ENCODE measurements at places on chromosomes 12 and 14.
A peak's percentile ranks its signal among the peaks of the same experiment; 100 is the strongest.

- peak; percentile 99 for DNase-seq
Measured at GRCh38 chr12:58364389-58365086, 423.2 kb downstream of the ATP23 start.

- DNase-seq: no peak
Measured at GRCh38 chr12:131561051-131561450, 149.8 kb upstream of the SFSWAP start.

DNA sequence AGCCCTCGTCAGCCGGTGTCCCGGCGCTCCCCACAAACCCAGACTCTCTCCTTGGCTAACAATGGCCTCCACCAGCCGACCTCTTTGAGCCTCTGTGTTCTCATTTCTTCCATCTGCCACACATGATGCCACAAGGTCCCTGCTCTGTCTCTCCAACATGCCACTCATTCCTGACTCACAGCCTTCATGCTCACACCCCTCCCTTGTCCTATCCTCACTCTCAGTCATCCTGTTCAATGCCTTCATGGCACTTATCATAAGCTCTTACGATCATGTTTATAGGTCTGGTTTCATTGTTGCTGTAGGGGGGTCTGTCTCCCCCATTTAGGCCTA lies 9.6 kb upstream of the SERPINA11 start:
- DNase-seq: no peak

DNA sequence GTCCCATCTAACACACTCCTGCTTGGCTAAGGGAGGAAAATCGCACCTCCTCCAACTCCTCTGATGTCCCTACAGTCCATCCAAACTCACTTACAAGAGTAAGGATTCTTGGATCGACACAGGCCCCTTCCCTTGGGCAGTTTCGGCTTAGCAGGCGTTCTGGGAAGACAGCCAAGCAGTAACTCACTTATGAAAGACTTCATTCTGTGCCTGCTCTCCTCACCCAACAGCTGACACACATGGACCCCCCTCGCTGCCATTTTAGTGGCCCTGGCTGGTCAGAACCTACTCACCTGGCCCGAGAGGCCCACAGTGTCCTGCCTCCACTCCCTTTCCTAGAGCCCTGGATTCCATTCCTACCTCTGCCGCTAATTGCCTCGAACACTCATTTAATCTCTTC lies 52.3 kb upstream of the BCL2L14 start:
- DNase-seq: peak; percentile 47

DNA sequence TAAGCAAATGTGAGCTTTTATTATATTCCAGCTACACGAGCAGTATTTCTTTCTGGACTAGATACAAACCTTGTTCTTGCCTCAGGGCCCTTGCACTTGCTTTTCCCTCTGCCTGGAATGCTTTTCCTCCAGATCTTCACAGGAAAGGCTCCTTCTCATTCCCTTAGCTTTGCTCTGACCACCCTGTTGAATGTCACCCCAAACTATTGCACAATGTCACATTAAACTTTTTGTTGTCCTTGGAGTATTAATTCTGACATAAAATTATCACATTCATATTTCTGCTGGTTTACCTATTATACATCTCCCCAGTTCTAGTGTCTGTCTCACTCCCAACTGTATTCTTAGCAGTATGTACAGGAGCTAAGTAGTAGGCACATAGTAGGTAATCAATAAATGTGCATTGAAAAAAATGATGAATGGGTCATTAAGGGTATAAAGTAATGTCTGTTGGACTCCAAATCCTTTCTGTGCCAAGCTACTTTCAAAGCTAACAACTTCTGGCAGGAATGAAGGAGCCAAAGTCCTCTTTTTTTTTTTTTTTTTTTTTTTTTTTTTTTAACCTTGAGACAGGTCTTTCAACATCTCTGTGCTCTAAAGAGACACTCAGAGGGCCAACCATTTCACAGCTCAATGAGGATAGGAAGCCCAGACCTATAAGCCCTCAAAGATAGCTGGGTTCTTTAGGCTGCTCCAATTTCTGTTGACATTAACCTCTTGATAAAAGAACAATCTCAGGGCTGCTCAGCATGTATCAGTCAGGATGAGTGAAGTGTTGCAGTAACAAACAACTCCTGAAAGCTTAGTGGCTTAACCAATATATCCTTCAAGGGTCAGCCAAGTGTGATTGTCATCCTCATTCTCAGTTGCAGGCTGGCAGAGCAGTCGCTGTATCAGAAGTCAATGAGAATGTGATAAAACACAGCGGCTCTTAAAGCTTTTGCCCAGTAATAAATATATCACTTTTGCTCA lies 424.4 kb upstream of the TBX3 start:
- DNase-seq: no peak

- DNase-seq: peak; percentile 31
Measured at GRCh38 chr12:1630827-1631591, 2.0 kb downstream of the WNT5B start.

- no peak for DNase-seq
Measured at GRCh38 chr12:22431693-22432251, 97.3 kb upstream of the ST8SIA1 start.

DNA sequence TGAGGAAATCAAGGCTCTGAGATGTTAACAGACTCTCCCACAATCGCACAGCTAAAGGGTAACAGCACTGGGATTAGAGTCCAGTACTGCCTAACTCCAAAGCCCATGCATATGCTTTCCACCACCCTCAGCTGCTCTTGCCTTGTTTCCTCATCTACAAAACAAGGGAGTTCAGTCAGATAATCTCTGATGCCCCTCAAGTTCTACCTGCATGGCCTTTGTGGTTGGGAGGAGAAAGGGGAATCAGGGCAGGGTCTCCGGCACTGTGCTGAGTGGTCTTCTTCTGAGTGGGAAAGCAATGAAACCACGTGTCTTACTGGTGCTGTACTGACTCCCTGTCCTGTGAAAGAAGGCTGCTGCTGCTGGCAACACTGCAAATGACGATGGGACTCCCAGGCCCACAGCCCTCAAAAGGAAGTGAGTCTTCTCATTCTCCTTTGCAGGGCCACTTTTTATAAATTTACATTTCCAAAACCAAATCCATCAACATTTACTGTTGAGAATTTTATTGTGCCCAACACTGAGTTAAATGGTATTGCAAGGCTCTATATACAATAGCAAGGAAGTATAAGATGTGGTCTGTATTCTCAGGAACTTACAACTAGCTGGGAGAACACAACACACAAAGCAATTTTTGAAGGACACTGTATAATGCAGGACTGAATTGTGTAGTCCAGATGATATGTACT lies 19.7 kb upstream of the DUSP16 start:
- DNase-seq: no peak

DNA sequence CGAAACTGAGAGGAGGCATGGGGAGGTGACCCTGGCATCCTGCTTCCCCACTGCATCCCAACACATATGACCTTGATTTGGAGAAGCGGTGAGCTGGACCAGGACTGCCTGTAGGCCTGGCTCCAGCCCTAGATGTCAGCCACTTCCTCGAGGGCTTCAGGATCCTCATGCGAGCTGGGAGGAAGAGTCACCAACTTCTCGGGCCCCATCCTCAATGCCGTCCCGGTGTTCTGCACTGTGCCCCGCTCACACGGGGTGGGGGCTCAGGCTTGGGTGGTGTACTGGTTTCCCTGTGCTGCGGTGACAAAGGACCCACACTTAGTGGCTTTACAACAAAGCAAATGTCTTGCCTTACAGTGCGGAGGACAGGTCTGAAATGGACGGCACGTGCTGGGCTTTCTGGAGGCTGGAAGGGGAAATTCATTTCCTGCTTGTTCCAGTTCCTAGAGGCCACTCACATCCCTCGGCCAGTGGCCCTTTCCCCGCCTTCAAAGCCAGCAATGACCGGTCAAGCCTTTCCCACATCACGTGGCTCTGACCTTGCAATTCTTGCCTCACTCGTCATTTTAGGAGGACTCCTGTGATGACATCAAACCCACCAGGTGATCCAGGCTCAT lies 298.1 kb upstream of the RTL1 start:
- DNase-seq: no peak

DNA sequence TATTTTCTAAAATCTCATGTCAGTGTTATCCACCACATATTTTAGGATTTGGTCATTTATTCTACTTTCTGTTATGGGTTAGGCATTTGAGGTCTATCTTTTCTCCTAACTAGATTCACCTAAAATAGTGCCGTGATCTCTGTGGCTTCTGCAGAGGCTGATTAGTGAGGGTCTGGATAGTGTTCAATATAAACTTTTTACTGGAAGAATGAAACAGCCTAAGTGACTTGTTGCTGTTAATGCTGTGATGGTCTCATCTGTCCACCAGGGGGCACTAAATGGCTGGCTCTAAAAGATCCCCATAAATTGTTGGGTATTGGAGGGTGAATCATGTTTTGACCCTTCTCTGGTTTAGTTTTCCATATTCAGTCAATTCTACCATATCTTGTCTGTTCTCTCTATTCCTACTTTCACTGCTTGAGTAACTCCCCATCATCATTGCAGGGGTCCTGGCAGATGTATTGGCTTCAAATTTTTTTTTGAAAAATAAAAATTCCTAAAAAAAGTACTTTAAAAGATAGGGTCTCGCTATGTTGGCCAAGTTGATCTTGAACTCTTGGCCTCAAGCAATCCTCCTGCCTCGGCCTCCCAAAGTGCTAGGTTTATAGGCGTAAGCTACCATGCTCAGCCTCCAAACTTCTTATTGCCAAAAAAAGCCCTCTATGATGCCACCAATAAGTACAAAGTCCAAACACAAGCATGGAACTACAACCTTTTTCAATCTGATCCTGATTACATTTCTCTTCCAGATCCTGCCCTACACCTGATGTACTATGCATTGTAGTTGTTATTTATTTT lies 6.9 kb downstream of the PABPN1 start:
- peak; percentile 78 for DNase-seq

DNA sequence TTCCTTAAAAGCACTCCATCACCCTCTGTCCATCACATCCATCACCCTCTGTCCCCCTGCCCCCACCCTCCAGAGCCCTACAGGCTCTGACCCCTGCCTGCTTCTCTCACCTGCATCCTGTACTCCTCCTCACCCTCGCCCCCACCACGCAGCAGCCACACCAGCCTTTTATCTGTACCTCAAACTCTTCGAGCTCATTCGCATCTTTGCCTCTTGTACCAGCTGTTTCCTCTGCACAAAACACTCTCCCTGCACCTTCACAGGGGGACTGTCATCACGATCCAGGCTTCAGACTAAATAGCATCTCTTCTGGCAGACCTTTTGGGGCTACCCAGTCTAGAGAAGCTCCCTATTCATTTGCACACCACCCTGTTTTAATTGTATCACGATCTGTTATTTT lies 24.1 kb downstream of the TMEM229B start:
- no peak for DNase-seq

DNA sequence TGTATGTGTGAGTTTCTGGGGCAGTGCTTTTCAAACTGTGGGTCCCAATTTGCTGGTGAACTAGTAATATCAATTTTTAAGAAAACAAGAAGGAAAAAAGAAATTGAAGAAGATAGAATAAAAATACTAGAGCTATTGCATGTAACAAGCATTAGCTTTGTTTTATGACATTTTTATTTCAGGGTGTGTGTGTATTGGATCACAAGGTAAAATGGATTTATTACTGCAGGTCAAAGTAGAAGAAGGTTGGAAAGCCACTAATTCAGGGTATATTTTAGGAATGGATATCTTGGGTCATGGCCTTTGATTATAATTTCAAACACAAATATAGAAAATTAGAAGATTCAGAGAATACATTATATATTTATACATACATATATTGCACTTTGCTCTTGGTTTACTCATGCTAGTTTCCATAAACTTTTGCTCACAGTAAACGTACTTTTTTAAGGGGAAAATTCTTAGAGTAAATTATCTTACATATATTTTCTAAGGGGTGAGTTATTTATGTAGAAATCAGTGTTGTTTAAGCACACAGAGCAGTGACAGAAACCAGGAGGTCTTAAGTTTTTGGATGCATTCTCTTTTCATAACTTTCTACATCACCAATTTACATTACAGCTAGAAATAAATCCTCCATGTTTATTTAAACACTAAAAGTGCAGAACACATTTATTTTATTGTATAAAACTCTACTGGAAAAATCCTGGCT lies 34.5 kb upstream of the PPM1A start:
- no peak for DNase-seq

DNA sequence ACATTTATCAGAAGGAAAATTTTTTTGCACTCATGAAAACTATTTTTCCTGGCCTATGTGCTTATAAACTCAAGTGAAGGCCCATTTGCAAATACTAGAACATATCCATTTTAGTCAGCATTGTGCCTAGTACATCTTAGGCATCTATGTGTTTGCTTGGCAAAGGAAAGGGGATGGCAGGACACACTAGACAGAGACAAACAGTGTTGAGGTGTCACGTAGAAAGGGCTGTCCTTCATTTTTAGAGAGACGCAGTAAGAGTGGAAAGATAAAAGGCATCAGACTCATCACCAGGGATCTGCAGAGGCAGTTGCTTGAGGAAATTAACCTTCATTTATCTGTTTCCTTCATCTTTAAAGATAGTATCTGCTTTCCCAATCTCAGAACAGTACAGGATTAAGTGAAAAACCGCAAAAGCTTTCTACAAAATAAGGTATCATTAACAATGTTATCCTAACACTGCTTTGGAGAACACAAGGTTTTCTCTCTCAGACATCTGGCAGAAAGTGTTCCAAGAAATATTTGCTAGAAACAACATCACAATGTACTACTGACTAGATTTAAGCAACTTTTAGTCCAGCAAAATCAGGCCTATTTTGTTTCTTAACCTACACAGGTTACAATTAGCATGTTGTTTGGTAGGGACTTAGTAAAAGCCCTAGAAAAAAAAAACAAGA lies 2.0 kb downstream of the YBX3 start:
- DNase-seq: peak; percentile 36

Data from iris pigment epithelial cell (primary cell).